GM10248 (cell line): ENCODE measurements at places on chromosomes 2 and 18.

GRCh38 chr2:8455236-8456150 is 226.4 kb upstream of the ID2 start:
- no peak for DNase-seq

GRCh38 chr2:68612765-68613519 is 30.4 kb upstream of the PROKR1 start:
- no peak for DNase-seq

- DNase-seq: no peak
Observed at GRCh38 chr2:216776066-216776850, 80.9 kb upstream of the IGFBP5 start.

- no peak for DNase-seq
Observed at GRCh38 chr2:216350214-216350791, 22.0 kb downstream of the MARCHF4 start.

GRCh38 chr2:104658904-104659591 is 194.9 kb upstream of the POU3F3 start:
- DNase-seq: no peak

DNA sequence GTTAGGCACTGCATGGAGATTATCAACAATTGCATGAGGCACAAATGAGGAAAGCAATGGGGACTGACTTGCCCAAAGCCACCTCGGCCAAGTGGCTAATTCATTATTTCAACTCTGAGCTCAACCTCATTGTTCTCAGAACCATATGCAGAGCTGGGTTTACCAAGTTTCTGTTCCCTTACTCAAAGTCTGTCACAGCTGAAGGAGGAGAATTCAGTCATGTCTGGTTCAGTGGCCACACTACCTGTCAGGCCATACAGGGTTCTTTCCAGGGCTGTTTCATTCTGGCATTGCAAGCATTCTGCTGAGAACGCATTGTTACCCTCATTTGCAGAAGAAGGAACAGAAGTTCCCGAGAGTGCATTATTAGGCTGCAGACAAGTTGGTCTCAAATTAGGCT is 181.7 kb downstream of the MYT1L start:
- DNase-seq: no peak

- DNase-seq: no peak
Observed at GRCh38 chr2:131041402-131042147, 51.7 kb downstream of the FAM168B start.

DNA sequence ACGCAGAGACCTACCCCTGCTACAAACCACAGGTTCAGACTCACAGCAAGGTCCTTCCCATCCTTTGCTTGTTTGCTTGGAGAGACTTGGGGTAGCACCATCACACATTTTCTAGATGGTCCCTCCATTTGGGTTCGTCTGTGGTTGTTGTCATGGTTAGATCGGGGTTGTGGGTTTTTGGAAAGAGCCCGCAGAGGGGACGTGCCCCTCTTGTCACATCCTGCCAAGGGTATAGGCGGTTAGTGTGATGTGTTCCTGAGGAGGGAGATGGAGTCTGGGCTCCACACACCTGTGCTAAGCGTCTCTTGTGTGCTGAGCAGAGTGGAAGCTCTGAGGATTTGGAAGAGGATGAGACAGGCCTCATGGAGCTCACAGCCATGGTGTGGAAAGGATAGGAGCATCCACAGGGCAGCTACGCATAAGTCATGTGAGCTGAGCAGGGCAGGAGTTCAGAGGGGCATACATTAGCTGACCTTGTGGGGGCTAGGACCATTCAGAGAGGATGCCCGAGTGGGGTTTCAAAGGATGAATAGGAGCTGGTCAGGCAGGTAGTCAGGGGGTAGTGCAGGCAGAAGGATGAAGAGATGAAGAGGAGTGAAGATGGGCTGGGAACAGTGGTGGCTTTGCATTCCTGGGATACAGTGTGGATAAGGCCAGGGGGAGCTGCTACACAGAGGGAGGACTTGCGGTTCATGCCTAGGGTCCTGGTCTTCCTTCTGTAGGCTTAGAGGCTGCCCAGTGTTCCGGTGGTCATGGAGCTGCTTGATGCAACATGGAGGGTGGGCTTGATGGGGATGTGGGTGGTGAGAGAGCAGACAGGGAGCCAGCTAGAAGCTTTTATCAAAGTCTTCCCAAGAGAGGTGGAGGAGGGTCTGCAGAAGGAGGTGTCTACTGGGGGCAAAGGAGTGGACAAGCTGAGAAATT is 62.9 kb downstream of the ACKR3 start:
- DNase-seq: no peak

DNA sequence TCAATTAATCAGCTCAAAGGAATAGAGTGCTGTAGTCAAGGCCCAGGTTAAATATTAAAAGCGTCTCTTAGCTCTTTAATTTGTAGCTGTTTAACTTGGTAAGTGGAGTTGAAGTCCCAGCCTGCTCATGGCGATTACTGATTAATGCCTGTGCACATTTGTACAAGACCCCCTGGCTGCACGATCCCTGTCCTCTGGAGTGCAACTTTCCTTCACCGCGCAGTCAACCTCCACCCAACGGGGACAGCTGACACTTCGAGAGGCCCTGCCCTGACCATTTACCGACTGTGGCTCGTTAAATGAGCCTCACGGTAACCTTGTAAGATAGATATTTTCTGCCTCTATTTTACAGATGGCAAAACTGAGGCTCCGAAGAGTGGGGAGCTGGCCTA is 5.5 kb upstream of the CYS1 start:
- no peak for DNase-seq

- no peak for DNase-seq
Observed at GRCh38 chr2:145759228-145759915, 1239.5 kb upstream of the ZEB2 start.

- no peak for DNase-seq
Observed at GRCh38 chr2:55047677-55048299, 2.5 kb downstream of the RTN4 start.

GRCh38 chr2:238039985-238040384 is 20.8 kb upstream of the SCLY start:
- DNase-seq: no peak

DNA sequence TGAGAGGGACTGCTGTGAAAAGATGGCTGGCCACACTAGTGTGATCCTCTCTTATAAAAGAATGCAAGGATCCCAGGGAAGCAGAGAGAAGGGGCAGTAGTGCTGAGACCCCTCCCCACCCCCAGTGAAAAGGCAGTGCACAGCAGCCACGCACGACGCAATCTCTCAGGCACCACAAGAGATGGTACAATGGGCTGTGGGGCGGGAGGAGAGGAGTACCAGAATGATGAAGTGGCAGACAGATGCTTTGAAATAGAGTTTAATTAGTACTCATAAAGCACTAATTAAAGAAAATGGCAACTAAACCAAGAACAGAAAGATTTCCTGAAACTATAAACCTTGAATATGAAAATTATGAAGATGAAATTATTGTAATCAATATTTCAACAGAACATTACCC is 29.0 kb downstream of the B4GALT6 start:
- no peak for DNase-seq

DNA sequence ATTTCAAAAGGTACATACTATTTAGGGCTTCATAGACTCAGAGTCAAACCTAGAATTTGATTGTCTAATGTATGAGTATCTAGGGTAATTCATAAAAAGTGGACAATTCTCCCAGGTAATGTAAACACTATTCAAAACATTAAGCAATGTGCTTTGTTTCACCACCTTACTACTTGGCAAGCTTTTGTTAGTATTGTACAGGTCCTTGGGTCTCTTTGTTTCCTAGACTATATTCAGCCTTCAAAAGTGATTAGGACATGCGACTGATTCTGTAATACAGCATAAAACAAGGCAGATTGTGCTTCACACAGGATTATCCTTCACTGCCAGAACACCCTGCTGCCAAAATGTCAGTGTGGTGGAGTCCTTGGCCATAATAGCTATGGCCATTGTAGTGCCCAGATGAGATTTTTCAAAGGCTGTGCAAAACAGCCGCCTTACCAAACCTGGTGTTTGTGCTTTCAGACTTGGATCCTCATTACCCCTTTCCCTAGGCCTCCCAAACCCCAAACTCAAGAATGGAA is 90.1 kb upstream of the CAVIN2 start:
- DNase-seq: no peak

- DNase-seq: no peak
Observed at GRCh38 chr18:51133580-51134160, 63.8 kb downstream of the MEX3C start.

- DNase-seq: no peak
Observed at GRCh38 chr18:76353500-76353899, 141.5 kb downstream of the ZNF516 start.

- no peak for DNase-seq
Observed at GRCh38 chr2:74045454-74045853, 60.7 kb downstream of the TET3 start.

- DNase-seq: no peak
Observed at GRCh38 chr2:105752691-105753358, 8.1 kb downstream of the NCK2 start.

GRCh38 chr2:97910403-97911205 is 85.1 kb downstream of the TMEM131 start:
- no peak for DNase-seq

DNA sequence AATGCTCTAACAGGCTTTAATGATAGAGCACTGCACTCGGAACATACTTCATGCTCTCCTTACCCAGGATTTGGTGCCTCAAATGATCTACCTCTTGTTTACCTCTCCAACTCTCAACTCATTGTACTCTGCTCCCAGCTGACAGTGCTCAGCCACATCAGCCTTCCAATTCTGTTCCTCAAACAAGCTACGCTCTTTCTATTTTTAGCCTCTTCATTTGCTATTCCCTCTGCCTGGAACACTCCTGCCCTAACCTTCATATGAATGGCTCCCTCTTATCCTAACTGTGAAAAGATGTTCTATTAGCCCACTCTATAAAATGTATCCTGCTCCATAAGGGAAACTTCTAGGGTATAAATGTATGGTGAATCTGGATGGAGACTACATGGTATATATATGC is 42.5 kb downstream of the PIGN start:
- no peak for DNase-seq

DNA sequence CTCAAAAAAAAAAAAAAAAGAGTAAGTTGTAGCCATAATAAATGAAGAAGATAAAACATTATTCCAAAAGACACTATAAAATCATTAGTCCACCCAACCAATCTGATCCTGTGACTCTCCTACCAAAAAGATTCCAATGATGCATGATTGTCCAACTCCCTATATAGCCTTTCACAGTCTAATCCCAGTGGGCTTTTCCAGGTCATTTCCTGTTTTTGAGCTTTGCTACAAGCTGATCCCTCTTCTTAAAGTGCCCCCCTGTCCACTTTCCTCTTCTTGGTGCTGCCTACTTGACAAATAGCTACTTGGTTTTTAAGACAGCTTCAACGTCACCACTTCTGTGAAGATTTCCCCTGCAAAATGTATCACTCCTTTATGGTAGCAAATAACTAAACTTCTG is 88.4 kb downstream of the SEMA4F start:
- DNase-seq: no peak

GRCh38 chr2:154455866-154456265 is 242.6 kb upstream of the KCNJ3 start:
- DNase-seq: no peak

- no peak for DNase-seq
Observed at GRCh38 chr2:75153221-75153620, 46.1 kb downstream of the TACR1 start.

- no peak for DNase-seq
Observed at GRCh38 chr2:96949701-96950350, 36.6 kb downstream of the FAM178B start.

- DNase-seq: no peak
Observed at GRCh38 chr2:42048299-42049220, 739 bp downstream of the PKDCC start.

- DNase-seq: no peak
Observed at GRCh38 chr2:16105669-16106281, 165.4 kb downstream of the MYCN start.

- no peak for DNase-seq
Observed at GRCh38 chr18:58755304-58756010, 84.2 kb downstream of the MALT1 start.

DNA sequence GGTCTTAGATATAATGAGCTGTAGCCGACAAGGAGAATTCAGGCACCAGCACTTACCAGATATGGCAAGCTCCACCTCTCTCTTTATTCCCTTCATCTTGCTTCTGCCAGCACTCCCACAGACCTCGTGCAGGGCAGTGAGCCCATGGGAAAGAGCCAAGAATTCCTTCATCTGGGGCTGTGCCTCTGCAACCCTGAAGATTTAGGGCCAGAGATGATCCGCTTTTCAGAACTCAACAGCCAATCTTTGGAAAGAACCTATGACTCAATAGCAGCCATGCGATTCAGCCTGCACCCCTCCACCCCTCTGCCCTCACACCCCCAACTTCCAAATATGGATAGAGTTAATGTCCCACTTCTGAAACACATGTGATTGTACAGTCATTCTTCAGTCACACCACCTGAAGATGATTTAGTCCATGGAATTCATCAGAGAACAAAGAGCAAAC is 533.7 kb upstream of the TNP1 start:
- DNase-seq: no peak

DNA sequence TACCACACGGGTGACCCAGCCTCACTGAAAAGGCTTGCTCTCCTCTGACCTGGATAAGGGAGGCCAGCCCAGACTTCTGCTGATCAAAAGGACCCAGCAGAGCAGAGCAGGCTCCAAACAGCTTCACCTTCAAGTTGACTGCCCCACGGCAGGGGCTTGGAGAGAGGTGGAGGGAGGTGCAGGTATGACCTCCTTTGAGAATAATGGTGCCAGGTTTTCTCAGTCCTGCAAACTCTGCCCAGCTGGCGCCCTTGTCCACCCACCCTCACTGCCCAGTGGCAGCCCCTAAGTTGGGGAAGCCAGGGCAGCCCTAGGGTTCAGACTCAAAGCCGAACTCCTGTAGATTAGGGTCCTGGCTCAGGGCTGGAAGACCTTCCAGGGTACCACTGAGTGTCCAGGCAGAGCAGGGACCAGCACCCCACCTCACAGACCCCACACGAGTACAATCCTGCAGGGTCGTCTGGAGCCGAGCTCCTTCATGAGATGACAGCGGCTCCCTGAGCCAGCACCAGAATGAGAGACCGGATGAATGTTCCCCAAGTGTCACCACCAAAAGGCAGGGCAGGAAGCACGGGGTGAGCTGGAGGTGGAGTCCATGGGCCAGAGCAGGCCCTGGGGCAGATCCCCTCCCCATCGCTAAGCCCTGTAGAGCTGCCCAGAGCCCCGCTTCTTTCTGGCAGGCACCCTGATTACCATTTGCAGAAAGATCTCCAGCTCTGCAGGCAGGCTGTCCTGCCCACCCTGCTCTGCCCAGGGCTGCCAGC is 3.6 kb upstream of the GPC1 start:
- DNase-seq: no peak

DNA sequence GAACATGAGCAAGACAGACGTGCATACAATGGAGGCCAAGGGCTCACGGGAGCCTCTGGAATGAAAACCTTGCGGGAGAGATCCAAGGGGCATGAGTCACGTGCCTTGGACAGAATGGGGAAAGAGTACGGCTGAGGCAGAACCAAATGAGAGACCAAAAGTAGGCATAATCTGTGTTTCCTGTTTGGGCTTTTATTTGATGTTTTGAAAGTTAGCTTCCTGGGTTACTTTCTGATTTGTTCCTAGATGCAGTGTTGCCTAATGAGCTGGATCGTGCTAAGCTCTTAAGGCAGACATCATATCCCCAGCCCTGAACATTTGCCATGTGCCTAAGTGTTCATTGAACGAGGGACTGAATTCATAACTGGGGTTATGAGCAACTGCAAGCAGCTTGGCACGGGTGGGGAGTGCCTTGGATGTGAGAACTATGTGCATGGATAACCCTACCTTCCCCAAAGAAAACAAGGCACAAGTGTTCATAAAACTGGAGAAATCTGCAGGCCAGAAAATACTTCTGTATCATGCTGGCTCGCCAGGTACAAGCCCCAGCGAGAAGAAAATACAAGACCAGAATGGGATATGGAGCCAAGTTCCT is 60.3 kb upstream of the RPL31 start:
- DNase-seq: no peak
